ENCODE measurements at places on chromosomes 16 and 17. TPM values are rescaled to one million over a fixed set of nuclear protein-coding genes. Genes with fewer than 3 reads are reported as not detected.

DNA sequence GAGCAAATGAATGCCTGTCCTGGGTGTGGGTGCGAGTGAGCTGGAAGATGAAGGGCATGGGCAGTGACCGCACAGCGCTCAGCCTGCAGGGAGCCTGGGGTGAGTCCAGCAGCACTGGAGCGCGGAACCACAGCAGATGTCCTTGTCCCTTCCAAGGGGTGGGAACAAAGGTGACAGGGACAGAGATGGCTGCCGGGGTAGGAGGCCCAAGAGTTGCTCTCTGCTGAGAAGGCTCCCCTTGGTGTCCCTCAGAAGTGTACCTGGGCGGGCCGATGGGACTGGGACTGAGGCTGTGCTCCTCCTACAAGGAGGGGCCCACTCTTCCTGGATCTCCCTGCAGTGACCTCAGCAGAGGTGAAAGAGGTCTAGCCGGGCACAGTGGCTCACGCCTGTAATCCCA lies 7.6 kb upstream of the PGAP6 start:
- ATAC-seq = no peak

TBC1D3G gene
- total RNA-seq = not detected

- no peak for ATAC-seq
Measured at GRCh38 chr16:85543536-85543935, 69.6 kb upstream of the GSE1 start.

DNA sequence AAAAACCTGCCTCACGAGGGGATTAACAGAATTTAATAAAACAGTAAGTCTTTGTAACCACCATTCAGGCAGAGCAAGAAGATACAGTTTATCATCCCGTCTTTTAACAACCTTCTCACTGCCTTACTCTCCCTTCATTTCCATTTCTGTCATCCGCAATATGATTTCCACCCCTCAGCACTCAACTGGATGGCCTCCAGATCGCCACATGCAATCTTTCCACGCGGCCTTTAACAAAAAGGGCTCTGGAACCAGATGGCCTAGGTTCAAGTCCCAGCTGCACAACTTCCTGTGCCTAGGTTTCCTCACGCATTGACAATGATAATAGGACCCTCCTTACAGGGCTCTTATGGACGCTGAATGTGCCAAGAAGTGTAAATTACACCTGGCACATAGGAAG lies 103.6 kb downstream of the GAS7 start:
- no peak for ATAC-seq

TBC1D3C gene
- total RNA-seq = 0.55 TPM

TXNL4B gene
- total RNA-seq = 9.4 TPM

GRCh38 chr16:61150351-61150750 lies 885.9 kb downstream of the CDH8 start:
- no peak for ATAC-seq

DNA sequence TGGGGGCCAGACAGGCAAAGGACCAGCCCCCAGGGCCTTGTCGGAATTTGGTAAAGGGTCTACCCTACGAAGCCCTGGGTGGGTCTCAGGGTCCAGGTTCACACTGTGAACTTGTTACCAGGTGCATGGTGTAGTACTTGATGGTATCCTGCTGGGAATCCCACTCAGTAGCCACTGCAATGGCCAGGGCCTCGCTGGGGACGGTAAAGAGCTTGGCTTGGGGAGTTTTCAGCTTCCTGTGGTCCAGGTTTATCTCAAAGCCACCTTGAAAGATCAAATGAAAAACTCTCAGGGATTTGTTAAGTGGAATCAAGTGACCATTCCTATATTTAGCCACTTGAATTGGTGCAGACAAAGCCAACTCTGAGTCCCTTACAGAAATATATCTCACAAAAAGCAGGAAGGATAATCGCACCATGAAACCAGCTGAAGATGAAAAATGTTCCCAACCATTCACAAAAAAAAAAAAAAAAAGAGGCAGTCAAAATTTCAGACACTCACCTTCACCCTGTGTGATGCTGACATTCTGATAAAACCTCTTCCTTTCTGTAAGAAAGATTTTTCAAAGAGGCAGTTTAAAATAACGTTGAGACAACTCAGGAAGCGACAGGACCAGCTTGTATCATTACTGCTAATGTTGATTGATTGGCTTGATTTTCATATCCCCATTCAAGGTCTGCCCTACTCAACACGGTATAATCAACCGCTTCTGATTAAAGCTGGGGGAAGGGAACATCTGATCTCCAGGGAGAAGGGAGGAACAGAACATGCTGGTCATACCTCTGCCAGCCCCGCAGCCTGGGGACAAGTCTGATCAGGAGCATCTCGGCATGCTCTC lies 10.6 kb downstream of the ATPAF2 start:
- ATAC-seq = peak; percentile 72

NAGS gene
- total RNA-seq = 1.3 TPM

GRCh38 chr16:79757163-79757562 lies 156.6 kb upstream of the MAF start:
- no peak for ATAC-seq

- ATAC-seq = no peak
Measured at GRCh38 chr16:47634126-47634525, 173.0 kb downstream of the PHKB start.

DNA sequence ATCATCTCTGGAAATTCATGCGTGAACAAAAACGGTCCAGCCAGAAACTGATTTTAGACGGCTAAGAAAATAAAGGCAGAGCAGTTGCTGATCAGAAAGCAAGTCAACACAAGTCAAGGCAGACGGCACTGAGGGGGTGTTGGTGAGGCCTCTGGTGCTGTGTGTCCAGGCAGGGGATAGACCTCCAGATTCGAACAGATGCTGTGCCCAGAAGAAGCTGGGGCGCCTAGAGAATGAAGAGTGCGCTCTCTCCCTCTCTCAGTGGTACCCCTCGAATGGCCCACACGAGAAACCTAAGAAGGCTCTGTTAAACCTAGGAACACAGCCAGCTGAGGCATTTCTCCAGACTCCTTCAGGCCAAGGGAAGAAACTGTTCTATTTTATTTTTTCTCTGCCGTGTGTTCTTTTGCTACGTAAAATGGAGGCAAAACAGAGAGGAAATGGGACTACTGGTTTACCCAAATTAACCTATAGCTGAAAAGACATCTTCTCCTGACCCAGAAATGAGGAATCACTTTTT lies 178.3 kb downstream of the PMP22 start:
- ATAC-seq = no peak

CES1 gene
- total RNA-seq = 0.34 TPM
